HuH-7.5 (cell line): ENCODE measurements at places on chromosomes 2 and 18.

DNA sequence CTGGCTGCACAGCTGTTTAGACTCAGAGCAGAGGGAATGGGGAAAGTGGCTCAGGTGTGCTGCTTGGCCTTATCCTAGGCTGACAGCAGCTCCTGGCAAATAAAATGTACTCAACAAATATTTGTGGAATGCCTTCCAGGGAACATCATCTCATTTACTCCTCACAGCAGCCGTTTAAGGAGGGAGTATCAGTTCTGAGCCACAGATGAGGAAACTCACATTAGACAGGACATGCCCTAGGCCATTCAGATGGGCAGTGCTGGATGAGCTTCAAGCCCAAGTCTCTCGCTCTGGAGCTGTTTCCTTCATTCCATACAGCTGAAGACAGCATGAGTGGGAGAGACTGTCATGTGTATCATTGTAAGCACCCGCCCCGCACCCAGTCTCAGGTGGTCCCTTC is 129.6 kb upstream of the CNGA3 start:
- DNase-seq, result no peak

DNA sequence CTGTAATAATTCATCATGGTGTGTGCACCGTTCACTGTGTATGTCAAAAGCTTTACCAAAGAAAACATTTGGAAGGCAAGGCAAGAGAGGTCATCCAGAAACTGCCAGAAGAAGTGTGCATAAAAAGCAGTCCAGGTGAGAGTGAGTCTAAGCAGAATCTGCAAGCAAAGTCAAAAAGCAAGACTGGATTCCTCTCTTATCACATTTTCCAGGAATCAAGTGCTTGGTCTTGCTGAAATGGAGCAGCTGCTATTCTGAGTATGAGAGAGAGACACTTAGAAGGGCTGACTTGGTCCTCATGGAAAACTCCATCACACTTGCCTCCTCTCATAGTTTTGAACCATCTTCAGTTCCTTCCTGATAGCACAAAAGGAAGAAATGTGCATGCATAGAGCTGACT is 231.3 kb downstream of the ANAPC1 start:
- DNase-seq, result no peak

- no peak for DNase-seq
Observed at GRCh38 chr2:214836568-214836967, 27.1 kb upstream of the BARD1 start.

DNA sequence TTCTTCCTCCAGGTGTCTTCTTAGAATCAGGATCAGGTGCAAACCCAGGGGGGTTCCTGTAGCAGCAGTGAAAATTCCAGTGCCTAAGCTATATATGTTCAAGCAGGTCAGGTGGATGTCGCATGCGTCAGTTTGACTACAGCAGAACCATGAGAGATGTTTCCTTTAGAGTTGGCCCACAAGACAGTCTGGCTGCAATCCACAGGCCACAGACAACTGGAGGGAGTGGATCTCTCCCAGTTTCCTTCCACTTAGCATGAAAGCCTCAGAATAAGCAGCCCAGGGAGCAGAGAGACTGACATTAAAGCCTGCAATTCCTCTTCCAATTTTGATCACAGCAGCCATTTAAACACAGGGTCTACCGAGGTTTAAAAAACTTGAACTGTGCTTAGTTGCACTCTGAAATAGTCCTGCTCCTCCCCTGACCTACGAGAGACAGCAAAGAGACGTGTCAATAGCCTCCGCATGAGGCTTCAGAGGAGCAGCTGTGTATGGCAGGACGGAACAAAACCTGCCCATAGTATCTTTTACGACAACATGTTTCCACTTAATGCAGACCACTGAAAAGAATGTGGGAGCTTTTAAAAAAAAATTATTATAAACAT is 988 bp upstream of the KCNE4 start:
- DNase-seq, result no peak

DNA sequence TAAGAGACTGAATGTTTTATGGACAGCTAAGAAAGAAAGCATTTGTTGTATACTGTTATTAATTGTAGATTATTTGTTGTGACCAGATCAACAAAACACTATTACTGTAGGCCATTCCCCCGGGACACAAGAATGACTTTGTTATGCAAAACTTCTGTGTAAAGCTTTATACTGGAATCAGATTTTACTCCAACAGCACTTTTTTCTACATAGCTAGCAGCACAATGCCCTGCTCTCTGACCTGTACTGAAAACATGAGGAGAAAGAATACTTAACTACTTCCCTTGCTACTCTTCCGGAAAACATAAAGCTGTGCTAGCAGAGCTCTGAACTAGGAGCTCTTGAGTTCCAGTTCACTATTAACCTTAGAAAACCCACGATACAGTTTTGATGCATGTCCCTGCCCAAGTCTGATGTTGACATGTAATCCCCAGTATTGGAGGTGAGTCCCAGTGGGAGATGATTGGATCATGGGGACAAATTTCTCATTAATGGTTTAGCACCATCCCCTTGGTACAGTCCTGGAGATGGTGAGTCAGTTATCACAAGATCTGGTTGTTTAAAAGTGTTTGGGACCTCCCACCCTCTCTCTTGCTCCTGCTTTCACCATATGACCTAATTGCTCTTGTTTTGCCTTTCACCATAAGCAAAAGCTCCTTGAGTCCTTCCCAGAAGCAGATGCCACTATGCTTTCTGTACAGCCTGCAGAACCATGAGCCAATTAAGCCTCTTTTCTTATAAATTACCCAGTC is 601.1 kb upstream of the PIK3C3 start:
- DNase-seq, result no peak

GRCh38 chr2:156323754-156324153 is 8.8 kb downstream of the NR4A2 start:
- no peak for DNase-seq

DNA sequence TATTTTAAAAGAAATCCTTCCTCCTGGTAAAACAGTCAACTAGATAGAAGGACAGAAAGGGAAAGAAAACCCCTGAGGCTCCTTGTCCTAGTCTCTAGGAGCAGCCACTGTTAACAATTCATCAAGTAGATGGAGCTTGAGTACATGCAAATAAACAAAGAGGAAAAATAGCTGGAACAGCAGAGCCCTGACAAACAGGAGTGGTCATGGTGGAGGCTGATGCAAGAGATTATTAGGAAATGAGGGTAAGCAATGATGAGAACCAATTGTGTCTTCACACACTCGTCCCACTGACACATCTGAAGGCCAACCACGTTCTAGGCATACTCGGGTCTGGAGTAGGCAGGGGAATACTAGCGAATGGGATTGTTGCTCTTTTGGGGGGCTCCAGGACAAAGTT is 9.2 kb downstream of the DLGAP1 start:
- no peak for DNase-seq

DNA sequence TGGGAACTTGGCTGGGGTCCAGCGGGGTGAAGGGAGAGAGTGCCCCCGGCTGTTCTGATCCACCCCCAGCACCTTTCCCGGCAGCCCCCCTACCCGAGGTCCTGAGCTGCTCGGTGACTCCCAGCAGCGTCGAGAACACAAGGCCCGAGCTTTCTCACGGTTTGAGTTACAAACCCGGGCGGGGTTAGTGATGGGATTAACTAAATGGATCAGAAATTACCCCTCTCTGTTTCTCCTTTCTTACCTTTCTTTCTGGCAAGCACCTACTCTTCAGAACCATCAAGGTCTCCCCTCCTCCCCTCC is 139.4 kb upstream of the GPC1 start:
- DNase-seq, result no peak

DNA sequence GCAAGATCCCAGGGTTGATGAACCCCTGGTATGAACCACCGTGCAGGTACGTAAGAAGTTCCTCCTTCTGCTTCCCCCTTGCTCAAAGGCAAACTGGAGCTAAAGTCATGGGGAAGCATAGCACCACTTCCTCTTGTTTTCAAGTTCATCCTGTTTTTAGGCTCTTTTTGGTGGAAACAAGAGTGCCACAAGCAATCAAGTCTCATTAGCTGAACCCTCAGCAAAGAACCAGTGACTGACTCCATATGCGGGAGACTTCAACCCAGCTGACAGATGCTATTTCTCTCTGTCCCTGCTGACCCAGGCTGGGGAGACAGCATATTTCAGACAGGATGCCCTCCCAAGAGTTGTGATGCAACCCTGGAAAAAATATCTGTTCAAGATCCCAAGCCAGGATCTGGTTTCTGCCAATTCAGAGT is 47.7 kb downstream of the BCL2 start:
- DNase-seq, result no peak

- no peak for DNase-seq
Observed at GRCh38 chr2:71777946-71778345, 324.6 kb downstream of the DYSF start.

DNA sequence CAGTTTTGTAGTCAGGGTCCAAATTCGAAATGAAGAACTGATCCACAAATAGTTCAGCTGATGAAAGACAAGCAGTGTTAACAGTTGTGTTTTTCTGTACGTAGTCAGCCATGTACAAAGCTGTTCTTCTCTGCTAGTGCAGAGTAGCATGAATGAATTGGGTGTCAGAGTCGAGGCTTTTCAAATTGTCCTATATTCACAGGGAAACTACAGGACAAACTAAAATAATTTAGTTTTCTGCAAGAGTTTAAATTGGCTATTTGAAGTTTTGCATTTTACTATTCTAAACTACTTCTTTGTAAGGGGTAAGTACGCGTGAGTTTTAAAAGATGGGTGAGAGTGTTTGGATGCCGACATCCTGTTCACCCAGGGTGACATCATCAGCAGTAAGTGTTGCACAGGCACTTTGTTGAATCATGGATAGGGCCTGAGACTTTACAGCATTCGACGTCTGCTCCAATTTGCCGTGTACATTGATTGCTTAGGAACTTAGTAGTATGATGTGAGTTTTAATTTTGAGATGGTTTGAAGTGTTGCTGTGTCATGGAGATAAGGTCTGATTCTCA is 147.2 kb upstream of the NFATC1 start:
- DNase-seq, result no peak

GRCh38 chr2:43175876-43176275 is 50.5 kb downstream of the ZFP36L2 start:
- no peak for DNase-seq

DNA sequence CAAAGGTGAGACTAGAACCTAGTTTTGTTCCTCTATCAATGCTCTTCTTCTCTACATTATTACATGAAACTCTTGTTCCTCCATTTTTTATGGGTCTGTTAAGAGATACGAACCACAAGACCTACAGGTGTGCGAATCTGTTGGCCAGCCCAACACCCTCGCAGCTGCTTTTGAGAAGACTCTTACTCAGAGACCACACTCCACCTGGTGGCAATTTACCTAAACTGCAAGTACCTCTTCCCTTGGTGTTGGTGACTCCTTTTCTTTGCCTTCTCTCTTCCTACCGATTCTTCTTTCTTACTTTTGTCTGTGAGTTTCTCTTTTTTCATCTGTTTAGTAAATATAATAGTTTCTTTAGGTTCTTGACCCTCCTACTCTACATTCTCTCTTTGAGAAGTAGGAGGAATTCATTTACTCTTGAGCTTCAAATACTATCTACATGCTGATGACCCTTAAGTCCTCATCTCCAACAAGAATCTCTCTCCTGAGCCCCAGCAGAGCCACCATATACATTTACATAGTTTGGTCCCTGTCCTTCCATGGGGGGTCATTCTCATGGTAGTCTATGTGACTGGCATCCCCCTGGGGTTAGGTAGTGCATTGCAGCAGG is 81.8 kb upstream of the GAREM1 start:
- DNase-seq, result peak; percentile 46

GRCh38 chr18:63322908-63323634 is 3.5 kb upstream of the BCL2 start:
- DNase-seq, result peak; percentile 49

GRCh38 chr2:168137510-168138180 is 109.8 kb downstream of the STK39 start:
- no peak for DNase-seq

DNA sequence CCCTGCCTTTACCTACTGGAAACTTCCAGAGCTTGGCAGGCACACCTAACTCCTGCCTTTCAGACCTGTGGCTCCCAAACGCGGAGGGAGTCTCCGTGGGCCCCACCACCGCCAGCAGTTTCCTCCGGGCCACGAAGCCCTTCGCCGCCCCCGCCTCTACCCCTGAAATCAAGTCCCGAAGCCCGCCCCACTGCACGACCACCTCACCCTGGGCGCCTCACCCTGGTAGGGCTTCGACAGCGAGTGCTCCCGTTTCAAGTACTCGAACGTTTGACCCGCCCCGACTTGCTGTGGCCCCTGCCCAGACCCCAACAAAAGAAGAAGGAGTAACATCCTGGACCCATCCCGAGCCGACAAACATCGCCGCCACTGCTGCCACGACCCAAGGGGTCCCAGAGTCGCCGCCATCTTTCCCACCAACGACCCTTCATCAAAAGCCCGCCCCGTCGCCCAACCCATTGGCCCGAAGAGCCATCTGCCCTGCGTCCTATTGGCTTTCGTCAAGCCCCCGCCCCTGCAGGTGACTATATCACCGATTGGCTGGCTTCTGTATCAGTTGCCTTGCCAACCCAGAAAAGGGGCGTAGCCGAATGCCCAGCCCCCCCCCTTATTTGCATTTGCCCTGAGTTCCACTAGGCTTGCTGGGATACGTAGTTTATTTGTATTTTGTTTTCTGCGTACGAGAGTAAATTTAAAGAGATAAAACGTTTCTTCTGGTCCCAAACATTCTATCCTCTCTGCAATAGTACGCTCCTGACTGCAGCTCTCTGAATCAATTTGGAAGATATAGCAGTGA is at the start of gene LMAN2L:
Gene LMAN2L (minus strand): TSS at position 432 of the 796 bp plus-strand sequence. CDS start 24 bp downstream, at position 408.
- peak; percentile 88 for DNase-seq

GRCh38 chr2:67854798-67855197 is 208.0 kb downstream of the C1D start:
- no peak for DNase-seq

DNA sequence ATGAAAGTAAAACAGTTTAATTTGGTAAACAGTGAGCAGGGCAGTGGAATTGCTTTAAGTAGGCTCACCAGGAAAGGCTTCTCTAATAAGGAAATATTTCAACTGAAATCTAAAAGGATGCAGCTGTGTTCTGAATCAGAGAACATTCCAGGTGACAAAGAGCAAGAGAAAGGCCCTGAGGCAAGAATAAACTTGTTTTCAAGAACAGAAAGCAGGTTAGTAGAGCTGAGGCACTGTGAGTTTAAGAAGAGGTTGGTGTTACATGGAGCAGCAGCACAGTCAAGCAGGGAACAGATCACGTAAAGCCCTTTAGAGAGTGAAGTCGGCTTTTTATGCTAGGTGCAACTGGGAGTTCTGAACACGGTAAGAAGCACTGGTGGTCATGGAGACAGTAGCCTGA is 57.0 kb upstream of the SCN1A start:
- DNase-seq, result no peak
